MG63 (cell line): ENCODE measurements at places on chromosomes 6 and 20.

DNA sequence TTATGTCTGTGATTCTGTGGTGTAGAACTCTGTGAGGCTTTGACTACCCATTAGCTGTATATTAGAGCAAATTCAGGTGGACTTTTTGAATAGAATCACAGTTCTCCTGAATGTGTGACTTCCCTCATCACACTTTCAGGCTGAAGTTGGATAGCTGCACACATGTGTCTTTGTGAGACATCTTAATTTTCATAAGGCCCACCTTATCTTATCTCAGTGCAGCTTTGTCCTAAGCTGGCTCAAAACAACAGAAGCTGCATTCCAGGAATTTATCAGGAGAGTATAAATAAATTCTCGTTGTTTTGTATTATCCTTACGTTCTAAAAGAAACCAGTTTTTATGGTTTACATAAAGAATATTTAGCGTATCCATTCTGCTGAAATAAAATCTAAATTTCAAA is 26.2 kb upstream of the SLC35D3 start:
- no peak for DNase-seq

DNA sequence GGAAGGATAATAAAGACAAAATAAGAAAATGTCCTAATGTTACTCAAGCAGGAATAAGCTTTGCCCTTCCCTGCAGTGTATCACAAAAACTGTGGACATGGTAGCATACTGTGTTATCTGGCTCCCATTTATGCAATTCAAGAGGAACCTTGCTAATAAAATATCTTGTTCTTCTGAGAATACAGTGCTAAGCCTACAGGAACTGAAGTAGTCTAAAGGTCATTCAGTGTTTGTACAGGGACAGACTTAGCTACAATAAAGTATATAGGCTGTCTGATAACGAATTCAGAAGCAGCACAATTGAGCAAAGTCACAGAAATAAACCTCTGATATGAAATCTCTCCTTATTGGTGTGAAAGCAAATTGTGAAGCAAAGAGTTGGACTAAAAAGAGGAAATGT is 59.6 kb upstream of the SDHAF4 start:
- DNase-seq = no peak

- no peak for DNase-seq
Observed at GRCh38 chr6:115602466-115602865, 458.2 kb downstream of the FRK start.

DNA sequence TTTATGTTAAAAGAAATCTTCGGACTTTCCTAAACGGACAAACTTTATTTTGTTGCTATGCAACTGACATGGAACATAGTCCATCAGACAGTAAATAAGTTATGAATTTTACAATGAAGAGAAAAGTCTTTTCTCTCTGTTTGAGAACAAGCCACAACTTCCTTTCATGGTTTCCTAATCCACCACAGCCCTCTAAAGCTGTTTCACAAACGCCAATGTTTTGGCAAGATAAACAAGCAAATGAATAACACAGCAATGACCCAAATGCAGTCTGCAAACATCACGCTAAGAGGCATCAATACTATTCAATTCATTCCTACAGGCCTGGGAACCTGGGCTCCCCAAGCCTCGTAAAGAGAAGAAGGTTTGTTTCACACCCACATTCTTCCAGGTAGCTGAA is 60.4 kb downstream of the HAO1 start:
- DNase-seq = no peak

DNA sequence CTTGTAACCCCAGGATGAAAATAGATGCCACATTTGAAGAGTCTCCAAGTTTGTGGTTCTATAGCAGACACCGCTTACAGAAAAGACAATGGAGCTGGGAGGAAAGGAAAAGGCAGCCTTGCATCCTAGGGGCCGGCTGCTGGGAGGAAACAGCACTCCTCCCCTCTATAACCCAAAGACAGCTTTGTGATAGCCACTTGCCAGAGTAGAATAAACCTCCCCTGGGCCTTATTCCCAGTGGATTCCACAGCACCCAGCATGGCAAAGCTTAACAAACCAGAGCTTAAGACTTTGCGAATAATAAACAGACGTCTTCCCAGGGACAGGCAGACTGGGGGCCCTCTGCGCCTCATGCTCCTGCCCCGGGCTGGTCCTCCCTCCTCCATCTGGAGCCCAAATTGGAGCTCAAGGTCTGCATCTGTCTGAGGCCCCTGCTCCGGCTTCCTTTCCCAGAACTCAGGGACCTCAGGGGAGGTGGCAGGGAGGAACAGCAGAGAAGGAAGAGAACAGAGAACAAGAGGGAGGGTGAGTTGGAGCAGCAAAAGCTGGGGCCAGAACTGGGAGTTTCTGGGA is 8.8 kb upstream of the TAF8 start:
- DNase-seq = no peak

DNA sequence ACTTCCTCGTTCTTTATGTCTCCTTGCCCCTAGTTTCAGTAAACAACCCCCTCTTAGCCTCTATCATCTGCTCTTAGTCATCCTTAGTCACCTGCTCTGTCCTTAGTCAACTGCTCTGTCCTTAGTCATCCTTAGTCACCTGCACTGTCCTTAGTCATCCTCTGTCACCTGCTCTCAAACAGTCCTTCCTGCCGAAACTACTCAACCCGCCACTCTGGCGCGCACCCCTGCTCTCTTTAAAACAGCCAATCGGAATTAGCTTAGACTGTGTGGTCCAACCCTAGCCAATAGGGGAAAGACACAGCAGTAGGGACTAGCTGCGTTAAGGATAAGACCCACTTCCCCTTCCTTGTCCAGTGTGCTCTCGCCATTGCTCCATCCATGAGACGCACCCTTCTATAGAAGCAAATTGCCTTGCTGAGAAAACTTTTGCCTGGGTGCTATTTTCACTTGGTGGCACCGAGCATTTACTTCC is 73.9 kb downstream of the BACH2 start:
- no peak for DNase-seq

- DNase-seq = no peak
Observed at GRCh38 chr20:18676396-18676795, 88.5 kb downstream of the DTD1 start.

DNA sequence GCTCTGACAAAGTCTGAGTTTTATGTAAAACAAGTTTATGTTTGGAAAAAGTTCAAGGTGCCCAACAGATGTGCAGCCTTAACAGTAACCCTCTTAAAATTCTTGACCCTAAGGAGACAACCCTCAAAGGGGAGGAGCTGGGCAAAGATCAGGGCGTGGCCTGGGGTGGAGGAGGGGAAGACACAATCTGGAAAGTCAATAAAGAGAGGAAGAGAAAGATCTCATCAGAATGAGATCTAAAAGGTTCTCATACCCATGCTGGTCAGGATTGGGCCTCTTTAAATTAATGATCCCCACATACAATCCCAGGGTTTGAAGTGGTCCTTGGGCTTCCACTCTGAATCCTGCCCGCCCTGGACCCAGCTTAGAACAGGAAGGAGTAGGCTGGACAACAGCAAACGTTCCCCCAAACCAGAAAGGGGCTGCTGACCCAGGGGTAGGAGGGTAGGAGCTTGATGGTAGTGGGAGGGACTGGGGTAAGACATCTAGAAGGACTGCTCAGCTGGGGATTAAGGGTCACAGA is 33.0 kb downstream of the FOXP4 start:
- no peak for DNase-seq

DNA sequence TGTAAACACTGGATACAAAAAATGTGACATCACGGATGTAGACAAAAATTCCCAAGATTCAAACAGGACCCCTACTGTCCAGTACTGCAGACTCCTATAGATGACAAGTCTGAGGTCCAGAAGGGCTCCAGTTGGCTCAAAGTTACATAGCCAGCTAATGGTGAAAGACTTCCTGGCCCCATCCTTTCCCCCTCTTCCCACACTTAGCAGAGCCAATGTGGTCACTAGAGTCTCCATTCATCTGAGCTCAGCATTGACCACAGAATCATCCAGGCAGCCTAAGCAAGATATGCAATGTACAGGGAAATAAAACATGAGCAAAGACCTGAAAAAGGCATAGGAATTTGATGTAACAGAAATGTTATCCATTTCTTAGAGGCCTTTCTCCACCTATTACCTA is 180.5 kb downstream of the ADAT2 start:
- DNase-seq = peak; percentile 18

GRCh38 chr6:82988930-82989351 is 76.7 kb downstream of the UBE3D start:
- DNase-seq = no peak

- DNase-seq = no peak
Observed at GRCh38 chr6:99434702-99435530, 9.8 kb upstream of the PNISR start.

- no peak for DNase-seq
Observed at GRCh38 chr6:111997853-111998208, 56.1 kb upstream of the CCN6 start.

- no peak for DNase-seq
Observed at GRCh38 chr6:71496018-71496721, 207.6 kb downstream of the OGFRL1 start.

GRCh38 chr6:57302477-57302876 is 15.0 kb upstream of the PRIM2 start:
- no peak for DNase-seq

DNA sequence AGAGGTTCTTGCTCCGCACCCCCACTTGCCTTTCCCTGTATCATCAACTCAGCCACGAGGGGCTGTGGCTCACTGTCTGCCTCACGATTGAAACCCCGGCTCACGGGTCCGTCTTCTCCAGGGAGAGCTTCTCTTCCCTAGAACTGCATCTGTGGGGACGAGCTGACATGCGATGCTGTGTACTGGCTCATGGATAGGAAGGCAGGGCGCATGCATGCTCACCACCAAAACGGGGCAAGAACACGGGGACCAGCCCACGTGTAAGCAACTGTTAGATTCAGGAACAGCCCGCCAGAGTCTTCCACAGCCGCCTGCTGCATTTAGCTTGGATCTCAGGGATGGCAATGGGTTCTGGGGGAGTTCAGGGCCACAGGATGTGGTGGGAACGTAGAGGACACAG is 275.9 kb upstream of the CDH4 start:
- DNase-seq = no peak

GRCh38 chr6:97160280-97160679 is 122.7 kb downstream of the MMS22L start:
- DNase-seq = no peak

DNA sequence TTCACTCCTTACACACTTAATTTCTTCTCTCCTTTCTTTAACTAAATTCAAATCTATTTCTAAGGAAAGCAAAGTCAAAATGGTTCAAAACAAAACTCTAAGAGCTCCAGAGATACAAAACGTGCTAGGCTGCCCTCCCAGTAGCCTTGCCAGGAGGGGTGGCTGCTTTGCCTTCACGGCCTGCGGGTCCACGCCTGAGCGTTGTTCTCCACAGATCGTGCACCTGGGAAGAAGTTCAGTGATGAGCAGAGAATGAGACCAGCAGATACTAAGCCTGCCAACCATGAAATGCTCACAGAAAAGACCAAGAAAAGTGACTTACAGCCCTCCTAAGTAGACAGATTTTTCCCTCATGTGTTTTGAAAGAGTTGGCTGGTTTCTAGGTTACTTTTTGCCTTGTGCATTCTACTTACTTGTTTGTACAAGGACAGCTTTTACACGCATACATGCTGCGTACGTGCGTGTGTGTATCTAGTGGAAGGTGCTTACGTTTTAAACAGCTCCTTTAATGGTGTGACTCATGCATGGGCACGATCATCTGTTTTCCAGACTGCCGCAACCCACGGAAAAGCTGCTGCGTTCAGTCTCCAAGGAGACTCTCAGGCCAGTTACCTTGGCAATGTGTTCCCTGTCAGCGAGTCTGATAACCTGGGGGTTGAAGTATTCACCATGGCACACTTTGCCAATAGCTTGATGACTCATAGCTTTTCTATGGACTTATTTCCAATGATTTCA is 32.4 kb upstream of the PBOV1 start:
- peak; percentile 35 for DNase-seq

GRCh38 chr6:113103634-113104361 is 753.3 kb upstream of the MARCKS start:
- no peak for DNase-seq

DNA sequence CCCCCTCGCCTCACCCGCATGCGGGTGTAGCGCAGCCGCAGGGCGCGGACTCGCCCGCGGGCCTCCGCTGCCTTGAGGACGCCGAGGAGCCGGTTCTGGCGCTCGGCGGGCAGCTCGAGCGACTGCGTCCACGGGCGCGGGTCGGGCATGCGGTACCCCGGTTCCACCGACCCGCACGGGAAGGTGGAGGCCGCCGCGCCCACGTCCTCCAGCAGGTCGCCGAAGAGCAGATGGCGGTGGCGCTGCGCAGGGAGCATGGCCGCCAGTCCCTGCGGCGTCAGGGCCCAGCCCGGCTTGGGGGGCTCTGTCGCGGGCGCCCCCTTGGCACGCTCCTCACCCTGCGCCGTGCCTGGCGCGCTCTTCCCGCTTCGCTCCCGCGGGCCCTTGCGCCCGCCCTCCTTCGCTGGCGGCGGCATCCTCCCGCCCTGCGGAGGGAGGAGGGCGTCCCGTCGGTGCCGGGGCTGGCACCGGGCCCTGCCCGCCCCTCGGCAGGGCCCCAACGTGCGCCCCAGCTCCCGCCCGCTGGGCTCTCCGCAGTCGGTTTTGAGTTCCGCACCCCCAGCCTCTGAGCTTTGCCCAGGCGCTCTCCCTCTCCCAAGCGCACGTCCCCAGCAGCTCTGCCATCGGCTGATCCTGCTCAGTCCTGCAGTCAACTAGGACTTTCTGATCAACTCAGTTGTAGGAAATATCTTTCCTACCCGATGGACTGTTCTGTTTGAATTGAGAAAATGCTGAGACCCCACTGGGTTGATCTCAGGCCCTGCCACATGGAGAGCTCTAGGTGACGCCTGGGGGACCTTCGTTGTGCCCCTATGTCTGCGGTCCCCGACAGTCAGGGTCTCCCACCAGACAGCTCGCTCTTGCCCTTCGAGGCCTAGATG is at the start of gene LKAAEAR1:
TSS of gene LKAAEAR1 (minus strand) at position 595 of the 881 bp plus-strand sequence. CDS start at position 416, 179 bp downstream.
- DNase-seq = no peak

GRCh38 chr6:33619166-33619840 is 1.8 kb upstream of the ITPR3 start:
- DNase-seq = no peak

DNA sequence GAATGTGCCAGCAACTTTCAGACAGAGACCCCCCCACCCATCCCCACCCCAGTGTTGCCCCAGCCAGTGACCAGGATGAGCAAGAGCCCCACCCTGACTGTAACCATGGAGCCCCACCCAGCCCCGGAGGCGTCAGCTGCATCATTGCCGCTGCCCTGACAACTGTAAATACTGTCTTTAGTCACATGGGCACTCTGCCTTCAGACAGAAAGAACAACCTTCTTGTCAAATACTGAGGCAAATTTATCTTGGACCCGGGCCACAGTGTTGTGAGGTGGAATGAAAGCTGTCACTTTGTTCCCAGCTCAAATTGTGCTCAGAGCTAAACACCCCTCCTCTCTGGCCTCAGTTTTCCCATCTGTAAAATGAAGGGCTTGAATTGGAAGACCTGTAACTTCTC is 23.7 kb downstream of the MOCS3 start:
- peak; percentile 76 for DNase-seq
